Sciatic nerve (tissue), 2 donors: ENCODE measurements at places on chromosomes 3 and 15. TPM values are rescaled to one million over a fixed set of nuclear protein-coding genes. Genes with fewer than 3 reads are reported as not detected.

Gene ZNF662
- 19.0 TPM for total RNA-seq

Gene CHRD
- total RNA-seq: 27.0 TPM

Gene PTH1R
- 6.6 TPM for total RNA-seq

Gene CYP1A2
- not detected for total RNA-seq
